COLO829 (cell line): ENCODE measurements at places on chromosomes 6 and 20.

GRCh38 chr6:154274168-154274567, 82.4 kb downstream of the IPCEF1 start:
- DNase-seq: no peak

- DNase-seq: peak; percentile 65
These were observed 18.7 kb downstream of the SERPINB6 start for GRCh38 chr6:2952557-2953095.

DNA sequence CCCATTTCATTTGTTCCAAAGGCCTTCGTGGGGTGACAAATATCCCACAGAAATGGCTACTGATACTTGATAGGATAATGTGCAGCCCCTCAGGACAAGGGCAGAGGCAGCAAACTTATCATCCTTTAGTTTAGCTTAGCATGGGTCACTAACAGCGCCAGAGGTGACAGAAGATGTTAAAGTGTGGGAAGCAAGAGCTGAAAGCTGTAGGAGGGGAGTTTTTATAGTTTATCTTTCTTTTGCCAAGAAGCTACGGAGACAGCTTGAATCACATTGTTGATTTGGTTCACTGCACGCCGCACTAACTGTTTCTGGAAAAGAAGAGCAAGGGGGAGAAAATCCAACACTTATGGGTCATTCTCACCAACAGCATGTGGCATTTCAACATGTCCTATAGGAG, 773.9 kb upstream of the MMS22L start:
- DNase-seq: no peak

GRCh38 chr6:109165392-109165974, 70.2 kb downstream of the CEP57L1 start:
- DNase-seq: peak; percentile 40

GRCh38 chr6:8958894-8959511, 523.7 kb upstream of the SLC35B3 start:
- peak; percentile 82 for DNase-seq

DNA sequence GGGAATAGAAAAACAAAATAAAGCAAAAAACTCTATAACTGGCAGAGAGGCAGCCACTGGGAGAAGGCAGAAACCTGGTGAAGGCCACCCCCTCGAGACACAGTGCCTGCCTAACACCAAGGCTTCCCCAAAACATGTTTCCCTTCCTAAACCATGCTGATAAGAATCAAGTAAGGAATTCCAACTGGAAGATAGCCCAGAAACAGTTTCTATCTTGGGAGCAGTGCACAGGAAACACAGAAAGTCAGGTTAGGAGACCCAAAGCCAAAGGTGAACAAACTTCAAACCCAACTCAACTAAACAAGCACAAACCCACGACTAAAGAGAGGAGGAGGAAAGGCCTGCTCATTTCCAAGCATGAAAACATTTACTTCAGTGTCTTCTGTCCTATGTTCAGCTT, 433.7 kb upstream of the RGS17 start:
- no peak for DNase-seq
